ENCODE measurements at places on chromosomes 2 and 18.

DNA sequence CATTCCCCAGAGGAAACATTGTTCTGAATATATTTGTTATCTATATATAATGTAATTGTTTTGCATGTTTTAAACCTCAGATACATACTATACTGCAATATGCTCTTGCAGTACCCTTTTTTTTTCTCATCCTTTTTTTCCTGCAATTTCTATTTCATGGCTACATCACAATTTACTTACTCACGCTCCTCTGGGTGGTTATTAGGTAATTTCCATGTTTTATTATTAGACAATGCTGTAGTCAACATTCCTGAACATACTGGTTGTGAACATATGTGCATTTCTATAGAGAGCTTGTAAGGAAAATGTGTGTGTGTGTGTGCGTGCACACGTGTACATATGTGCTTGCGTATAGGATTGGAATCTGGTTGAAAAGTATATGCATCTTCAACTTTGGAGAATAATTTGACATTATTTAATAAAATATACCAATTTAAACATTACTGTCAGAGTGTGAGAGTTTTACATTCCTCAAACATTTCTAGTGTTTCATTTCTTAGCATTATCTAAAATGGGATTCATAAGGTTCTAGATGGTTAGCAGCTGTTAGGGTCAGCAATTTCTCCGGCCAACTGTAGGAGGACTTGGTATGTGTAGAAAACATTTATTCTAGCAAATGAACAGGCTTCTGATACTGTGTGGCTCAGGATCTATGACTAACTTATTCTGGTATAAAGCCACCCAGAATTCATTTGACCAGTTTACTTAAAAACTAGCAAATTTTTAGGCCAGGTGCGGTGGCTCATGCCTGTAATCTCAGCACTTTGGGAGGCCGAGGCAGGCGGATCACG, 22.4 kb downstream of the NCOA1 start:
- DNase-seq: no peak

DNA sequence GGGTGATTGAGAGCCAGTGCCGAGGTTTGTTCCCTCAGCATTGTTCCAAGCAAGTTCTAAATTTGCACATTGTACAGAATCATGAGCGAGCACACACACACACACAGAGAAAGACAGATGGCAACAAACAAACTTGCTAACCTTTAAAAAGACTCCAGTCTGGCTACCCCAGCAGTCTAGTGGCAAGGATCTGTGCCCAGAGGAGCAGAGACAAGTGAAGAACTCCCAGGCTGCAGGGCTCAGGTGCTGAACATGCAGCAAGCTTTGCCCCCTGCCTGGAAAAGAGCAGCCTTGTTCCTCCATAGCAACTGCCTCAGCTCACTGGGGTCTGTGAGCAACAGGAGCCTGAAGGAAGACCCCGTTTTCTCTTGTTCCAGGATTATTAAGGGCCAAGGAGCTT, 169.2 kb upstream of the CCDC68 start:
- DNase-seq: no peak

- no peak for DNase-seq
Observed at GRCh38 chr2:184597571-184597991, 748 bp upstream of the ZNF804A start.

- no peak for DNase-seq
Observed at GRCh38 chr2:241654551-241654950, 17.1 kb downstream of the ATG4B start.

DNA sequence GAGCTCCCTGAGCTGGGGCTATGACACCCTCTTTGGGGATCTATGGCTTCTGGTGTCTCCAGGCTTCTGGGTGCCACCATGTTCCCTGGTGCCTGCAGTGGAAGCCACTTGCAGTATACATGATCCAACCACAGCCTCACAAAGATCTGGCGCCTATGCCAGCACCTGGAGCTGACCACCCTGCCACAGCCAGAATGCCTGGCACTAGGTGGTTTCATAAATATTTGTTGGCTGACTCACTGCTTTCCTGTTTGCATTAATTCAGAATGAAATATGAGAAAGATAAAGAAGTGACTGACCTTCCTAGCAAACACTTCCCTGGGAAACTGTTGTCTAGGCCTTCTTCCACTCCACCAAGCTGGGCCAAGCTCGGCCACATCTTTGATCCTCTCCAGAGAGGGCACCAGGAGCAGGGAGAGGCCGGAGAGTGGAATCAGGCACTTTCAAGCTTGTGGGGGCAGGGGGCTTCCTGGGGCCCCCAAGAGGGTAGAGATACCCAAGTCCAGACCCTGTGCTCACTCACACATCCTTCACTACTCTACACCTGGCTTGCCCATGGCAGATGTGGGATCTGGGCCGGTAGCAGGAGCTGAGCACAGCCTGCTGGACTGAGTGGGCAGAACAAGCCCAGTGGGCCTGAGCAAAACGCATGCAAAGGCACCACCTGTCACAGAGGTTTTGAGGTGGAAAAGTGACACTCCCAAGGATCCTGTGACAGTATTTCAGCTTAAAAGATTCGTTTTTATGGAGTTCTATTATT, 565.7 kb downstream of the SLC4A3 start:
- DNase-seq: no peak

DNA sequence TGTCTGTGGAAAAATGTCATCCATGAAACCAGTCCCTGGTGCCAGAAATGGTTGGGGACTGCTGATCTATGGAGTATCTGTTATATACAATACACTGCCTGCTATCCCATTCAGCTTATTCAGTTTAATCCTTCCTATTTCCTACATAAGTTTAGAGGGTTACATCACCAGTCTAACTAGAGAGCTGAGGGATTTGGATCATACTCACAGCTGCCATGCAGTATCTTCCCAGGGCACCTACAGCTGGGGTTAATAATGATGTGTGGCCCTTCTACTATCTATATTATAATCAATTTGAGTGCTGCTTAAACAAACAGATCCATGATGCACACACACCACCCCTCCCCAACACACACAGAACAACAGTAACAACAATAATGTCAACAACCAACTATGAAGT, 524.0 kb downstream of the LRRTM4 start:
- no peak for DNase-seq

- DNase-seq: no peak
Observed at GRCh38 chr18:36752929-36753865, 75.6 kb downstream of the TPGS2 start.

DNA sequence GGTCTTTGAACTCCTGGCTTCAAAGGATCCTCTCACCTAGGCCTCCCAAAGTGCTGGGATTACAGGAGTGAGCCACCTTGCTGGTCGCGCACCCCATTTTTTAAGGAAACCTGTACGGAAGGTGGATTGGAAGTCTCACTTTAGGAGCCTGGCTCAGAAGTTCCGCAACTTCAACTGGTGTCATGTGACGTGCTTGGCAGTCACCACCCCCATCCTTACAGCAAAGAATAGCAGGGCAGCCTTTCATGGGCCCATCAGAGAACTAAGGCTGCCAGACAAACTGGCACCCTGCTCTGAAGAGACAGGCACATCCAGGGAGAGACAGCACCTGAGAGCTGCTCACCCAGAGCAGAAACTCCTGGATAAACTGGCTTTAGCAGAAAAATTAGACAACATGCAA, 3.3 kb upstream of the SLC66A2 start:
- DNase-seq: no peak

- DNase-seq: no peak
Observed at GRCh38 chr2:30105556-30105955, 41.3 kb upstream of the YPEL5 start.

GRCh38 chr2:205837663-205838062, 155.4 kb downstream of the NRP2 start:
- DNase-seq: no peak

- DNase-seq: no peak
Observed at GRCh38 chr18:62458346-62458745, 64.5 kb upstream of the ZCCHC2 start.

GRCh38 chr18:62258093-62258492, 67.0 kb upstream of the TNFRSF11A start:
- no peak for DNase-seq

DNA sequence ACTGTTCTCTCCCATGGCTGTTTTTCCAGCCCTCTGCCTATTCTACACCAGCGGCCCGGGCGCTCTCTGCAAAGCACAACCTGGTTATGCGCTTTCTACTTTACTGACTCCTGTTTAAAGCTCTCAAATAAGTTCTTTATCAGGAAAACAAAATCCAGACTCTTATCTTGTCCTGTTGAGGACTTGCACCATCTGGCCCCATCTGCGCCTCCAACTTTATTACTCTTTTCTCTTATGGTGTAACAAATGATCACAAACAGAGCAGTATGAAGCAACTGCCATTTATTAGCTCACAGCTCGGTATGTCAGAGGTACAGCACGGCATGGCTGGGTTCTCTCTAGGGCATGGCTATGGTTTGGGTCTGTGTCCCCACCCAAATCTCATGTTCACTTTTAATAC, 236.5 kb upstream of the NT5C1B start:
- DNase-seq: no peak

Data from activated CD8-positive, alpha-beta memory T cell treated with anti-CD3 and anti-CD28 coated beads for 1 hour (primary cell).